ENCODE measurements at places on chromosomes 13 and 19.

DNA sequence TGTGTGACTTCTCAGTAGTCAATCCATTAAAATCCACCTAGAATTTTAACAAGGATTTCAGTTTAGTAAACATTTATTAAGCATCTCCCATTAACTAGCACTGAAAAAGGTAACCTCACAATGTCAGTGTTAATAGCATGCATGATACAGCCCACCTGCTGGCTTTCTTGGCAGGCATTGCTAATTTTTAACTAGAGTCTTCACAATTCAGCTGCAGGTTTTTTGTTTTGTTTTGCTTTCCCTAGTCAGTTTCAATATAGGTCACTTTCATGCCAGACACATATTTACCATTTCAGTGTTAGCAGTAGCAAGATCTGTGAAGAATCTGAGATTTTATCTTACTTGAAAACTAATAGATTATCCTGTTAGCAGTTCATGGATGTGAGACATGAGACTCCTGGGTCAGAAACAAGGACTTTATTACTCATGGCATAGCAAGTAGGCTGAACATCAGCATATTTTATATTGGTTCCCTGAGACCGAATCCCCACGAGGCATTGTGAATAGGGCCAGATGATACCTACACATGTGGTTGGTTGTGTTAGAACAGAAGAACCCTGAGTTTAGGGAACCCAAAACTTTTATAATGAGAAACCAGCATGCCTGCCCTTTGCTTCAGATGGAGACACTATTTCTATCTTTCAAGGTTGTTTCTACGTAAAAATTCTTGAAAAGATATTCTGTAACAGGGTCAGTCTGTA lies 198.0 kb upstream of the HTR2A start:
- DNase-seq, result no peak

DNA sequence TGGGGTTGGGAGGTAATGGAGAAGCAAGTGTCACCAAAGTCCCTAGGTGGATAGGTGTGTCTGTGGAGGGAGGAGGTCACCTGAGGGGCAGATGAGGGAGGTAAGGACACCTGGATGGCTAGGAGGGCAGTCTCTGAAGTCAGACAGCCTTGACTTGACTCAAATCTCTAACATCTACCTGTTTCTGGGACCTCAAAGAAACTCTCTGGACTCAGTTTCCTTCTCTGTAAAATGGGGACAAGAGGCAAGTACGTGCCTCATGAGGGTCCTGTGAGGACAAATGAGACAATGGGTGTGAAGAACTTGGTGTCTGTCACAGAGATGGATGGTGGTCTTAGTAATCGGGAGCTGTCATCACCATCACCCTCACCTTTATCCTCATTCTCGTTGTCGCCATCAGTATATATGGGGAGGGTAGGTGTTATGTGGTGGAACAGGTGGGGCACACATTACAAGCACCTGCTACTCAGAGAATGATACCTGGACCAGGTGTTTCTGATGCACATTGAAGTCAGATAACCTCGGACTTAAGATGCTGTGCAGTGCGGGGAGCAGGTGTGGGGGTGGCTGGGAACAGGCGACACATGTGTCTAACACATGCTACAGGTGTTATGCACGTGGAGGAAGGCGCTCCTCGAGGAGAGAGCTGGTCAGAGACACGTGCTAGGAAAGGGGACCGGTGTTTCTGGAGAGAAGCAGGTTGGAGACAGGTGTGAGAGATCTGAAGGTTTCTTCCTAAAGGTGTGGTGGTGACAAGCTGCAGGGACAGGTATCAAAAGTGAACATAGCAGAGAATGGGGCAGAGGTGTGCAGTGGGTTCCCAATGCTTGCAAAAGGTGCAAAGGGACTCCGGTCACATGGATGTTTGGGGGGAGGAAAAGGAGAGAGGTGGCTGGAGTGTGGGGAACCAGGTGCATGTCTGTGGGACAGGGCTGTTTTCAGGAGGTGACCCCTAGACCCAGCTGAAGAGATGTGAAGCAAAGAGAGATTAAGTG lies 3.8 kb downstream of the ERFL start:
- no peak for DNase-seq

DNA sequence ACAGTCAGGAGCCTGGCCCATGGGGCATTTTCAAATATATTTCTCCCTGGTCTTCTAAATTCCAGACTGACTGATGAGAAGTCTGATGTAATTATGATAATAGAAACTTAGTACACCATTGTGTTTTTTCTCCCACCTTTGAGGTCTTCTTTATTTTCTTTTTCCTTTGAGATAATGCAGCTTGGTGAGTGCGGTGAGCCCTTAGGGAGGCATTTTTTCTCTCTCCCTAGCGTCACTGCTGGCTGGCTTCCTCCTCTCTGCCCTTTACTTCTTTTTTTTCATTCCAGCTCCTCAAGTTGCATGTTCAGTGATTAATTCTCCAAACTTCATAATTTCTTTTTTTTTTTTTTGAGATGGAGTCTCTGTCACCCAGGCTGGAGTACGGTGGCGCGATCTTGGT lies 12.8 kb upstream of the CDC42EP5 start:
- DNase-seq, result no peak

GRCh38 chr13:76890021-76890420 lies 3.8 kb upstream of the KCTD12 start:
- no peak for DNase-seq

GRCh38 chr19:53057904-53058580 lies 13.5 kb downstream of the ERVV-2 start:
- DNase-seq, result no peak
